ENCODE measurements at places on chromosomes 13 and 19. TPM values are rescaled to one million over a fixed set of nuclear protein-coding genes. Genes with fewer than 3 reads are reported as not detected.

Gene AP1M2
- total RNA-seq = 115 TPM

Gene TMEM190
- total RNA-seq = not detected

Gene NANOS3
- total RNA-seq = 0.14 TPM

Gene OR4F17
- total RNA-seq = not detected

Gene TRPC4
- not detected for total RNA-seq

Gene ZSCAN4
- 0.50 TPM for total RNA-seq

Gene EGLN2
- total RNA-seq = 74.6 TPM

Gene CYP4F2
- not detected for total RNA-seq

Gene ZNF730
- not detected for total RNA-seq

Gene RFPL4A
- not detected for total RNA-seq

Gene MUC16
- under 0.01 TPM for total RNA-seq

Gene CLIP3
- total RNA-seq = 0.36 TPM

Gene TMC4
- total RNA-seq = 71.6 TPM

Gene RASGRP4
- total RNA-seq = not detected

Gene KLK8
- 86.5 TPM for total RNA-seq

Gene FFAR2
- total RNA-seq = not detected

Gene KLK4
- total RNA-seq = not detected

Measured in nasal cavity respiratory epithelium epithelial cell of viscerocranial mucosa (primary cell).